ENCODE measurements at places on chromosomes 4 and X. TPM values are rescaled to one million over a fixed set of nuclear protein-coding genes. Genes with fewer than 3 reads are reported as not detected.

Gene MYOZ2
- not detected for total RNA-seq

Gene LRIT3
- not detected for total RNA-seq

Gene C4orf54
- total RNA-seq: not detected

Gene SYNPO2
- total RNA-seq: 1.0 TPM

Gene MND1
- total RNA-seq: 21.1 TPM

Gene EGFL6
- not detected for total RNA-seq

Gene MAGED4
- 11.3 TPM for total RNA-seq

Gene N4BP2
- 2.4 TPM for total RNA-seq

Gene TREX2
- total RNA-seq: 1.7 TPM

Gene PRRG3
- total RNA-seq: not detected

Gene ACE2
- 0.11 TPM for total RNA-seq

Gene UCP1
- total RNA-seq: 0.11 TPM

Gene DCHS2
- total RNA-seq: not detected

Gene AGTR2
- not detected for total RNA-seq

Gene ERCC6L
- total RNA-seq: 11.4 TPM

Gene TEX13C
- total RNA-seq: not detected

Gene BMP3
- total RNA-seq: not detected

Gene DDX53
- not detected for total RNA-seq

Gene MAGEE2
- not detected for total RNA-seq

Gene GLRA3
- total RNA-seq: not detected

Gene SHOX
- total RNA-seq: not detected

Gene RTL3
- not detected for total RNA-seq

Gene UGT2B17
- total RNA-seq: not detected

Gene GYPE
- total RNA-seq: not detected

Gene SPACA5
- total RNA-seq: not detected

Gene BEX2
- 14.1 TPM for total RNA-seq

Gene LGI2
- 0.06 TPM for total RNA-seq

Gene RAB41
- not detected for total RNA-seq

Gene MFAP3L
- 5.7 TPM for total RNA-seq

Gene TRIM61
- total RNA-seq: not detected

Gene GAGE12F
- total RNA-seq: not detected

Gene ADH4
- not detected for total RNA-seq

Gene USP17L27
- total RNA-seq: not detected

Gene GATA1
- total RNA-seq: not detected

Gene TIGD4
- 0.18 TPM for total RNA-seq

Gene IL21
- not detected for total RNA-seq

Gene PDLIM3
- not detected for total RNA-seq

Gene GAB3
- 0.70 TPM for total RNA-seq

Gene TEX13D
- not detected for total RNA-seq

Gene TKTL2
- not detected for total RNA-seq

Gene XK
- total RNA-seq: 0.34 TPM

Gene HPGDS
- not detected for total RNA-seq

Gene COL4A5
- total RNA-seq: 12.8 TPM
